ENCODE measurements at places on chromosomes 7 and 10.

DNA sequence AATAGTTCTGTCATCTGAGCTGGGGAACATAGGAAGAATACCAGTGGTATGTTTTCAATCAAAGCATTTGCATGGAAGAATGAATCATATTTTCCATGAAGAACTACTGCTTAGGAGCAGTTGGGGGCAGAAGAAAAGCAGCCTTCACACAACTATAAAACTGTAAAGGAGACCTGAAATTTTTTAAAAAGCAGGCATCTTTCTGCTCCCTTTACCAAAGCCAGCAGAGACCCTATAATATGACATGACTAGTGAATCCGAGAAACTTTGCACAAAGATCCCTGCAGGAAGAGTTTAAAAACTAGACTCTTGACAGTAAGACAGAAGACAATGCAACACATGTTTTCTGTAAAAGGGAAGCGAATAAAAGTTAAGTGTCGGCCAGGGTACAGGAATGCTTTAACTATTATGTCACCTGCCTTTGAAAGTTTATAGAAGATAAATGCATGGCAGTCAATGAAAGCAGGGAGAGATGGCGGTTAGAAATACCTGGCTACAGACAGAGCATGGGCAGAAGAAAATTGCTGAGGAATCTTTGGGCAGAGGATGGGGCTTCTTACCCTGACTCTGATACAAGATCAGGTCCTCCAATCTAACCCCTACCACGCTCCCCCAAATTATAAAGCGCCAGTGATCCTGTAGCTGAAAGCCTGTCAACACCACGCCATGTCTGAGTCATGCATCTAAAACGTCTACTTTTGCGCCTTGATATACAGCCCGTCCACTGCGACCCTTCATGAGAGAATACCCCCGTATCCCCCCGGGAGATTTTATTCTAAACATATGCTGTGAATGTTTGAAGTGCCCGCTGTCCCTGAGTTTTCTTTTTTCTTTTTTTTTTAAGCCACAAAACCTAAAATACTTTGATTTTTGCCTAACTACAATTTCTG lies 93.1 kb downstream of the GLI3 start:
- DNase-seq = no peak

- no peak for DNase-seq
Observed at GRCh38 chr7:107039199-107039900, 5.2 kb upstream of the PRKAR2B start.

DNA sequence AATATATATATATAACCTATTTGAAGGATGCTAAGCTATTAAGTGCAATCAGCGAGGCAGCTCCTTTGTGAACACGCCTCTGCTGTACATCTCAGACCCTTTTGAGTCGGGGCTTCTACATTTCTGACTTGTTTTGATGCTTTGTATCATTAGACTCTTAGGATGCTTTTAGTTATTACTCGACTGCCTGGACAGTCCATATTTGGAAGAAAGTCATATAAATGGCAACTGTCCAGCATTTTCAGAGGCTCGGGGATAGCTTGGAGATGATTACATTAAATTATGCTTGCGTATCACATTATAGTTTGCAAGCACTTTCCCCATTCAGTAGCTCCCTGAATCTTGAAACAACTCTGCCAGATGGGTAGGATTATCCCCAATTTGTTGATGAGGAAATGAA lies 257.9 kb downstream of the PTEN start:
- DNase-seq = no peak

DNA sequence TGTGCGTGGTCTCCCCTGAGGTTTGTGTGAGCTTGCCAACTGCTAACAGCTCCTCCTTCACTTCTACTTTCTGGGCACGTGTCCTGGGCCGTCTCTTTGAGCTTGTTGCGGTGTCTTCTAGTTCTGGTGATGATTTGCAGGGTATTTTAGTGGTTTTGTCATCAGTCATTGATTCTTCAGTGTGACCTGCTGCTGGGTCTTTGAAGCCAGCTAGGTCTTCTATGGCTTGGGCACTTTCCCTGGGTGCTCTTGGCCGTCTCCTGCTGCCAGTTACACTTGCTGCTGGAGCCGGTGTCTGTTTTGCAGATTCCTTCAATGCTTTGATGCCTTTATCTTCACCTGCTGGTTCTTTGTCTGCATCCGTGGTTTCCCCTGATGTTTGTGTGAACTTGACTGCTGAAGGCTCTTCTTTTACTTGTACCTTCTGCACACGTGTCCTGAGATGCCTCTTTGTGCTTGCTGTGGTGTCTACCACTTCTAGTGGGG lies 23.0 kb downstream of the MKI67 start:
- no peak for DNase-seq

GRCh38 chr10:49076319-49076718 lies 39.0 kb downstream of the VSTM4 start:
- no peak for DNase-seq

- DNase-seq = no peak
Observed at GRCh38 chr7:101688183-101688831, 59.2 kb upstream of the MYL10 start.

DNA sequence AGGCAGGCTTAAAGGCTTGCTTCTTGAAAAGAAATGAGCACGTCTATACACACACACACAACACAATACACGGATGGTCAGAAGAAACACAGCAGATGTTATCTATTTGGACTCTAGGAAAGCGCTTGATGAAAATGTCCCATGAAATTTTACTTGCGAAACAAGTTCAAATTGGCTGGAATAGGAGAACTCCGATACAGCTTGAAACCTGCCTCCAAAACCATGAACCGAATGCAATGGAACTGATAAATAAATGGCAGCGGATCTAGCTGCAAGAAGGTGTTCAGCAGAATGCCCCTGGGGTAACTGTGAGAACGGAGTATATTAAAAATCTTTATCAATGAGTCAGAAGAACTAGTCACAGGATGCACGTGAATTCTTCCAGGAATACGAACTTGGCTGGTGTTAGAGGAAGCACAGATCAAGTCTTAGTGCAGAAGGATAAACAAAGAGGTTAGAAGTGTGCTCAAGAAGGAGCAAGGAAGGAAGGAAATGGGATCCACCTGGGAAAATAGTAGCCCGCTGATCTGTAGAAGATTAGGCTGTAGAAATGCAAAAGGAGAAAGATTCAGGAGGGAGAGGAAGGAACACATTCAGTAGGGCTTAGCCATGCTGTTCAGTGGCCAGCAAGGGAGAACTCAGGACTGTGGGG lies 142.0 kb upstream of the PRKCQ start:
- DNase-seq = no peak

- DNase-seq = no peak
Observed at GRCh38 chr10:114017271-114017670, 26.4 kb upstream of the ADRB1 start.

DNA sequence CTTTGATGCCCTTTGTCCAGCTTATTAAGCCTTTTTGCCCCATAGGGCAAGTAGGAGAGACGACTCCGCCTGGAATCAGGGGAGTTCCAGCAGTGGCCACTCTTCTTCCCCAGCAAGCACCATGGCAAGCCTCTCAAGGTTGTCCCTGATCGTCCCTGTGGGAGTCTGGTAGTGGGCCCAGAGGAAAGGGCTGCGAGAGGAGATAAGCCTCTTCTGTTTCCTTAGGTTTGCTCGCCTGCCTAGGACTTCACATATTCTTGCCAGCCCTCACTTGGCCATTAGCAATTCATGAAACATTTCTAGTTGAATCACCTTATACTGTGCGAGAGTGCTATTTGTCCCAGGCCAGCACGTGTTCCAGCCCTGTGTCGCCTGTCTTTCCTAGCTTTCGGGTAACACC lies 47.8 kb upstream of the CPN1 start:
- DNase-seq = no peak

DNA sequence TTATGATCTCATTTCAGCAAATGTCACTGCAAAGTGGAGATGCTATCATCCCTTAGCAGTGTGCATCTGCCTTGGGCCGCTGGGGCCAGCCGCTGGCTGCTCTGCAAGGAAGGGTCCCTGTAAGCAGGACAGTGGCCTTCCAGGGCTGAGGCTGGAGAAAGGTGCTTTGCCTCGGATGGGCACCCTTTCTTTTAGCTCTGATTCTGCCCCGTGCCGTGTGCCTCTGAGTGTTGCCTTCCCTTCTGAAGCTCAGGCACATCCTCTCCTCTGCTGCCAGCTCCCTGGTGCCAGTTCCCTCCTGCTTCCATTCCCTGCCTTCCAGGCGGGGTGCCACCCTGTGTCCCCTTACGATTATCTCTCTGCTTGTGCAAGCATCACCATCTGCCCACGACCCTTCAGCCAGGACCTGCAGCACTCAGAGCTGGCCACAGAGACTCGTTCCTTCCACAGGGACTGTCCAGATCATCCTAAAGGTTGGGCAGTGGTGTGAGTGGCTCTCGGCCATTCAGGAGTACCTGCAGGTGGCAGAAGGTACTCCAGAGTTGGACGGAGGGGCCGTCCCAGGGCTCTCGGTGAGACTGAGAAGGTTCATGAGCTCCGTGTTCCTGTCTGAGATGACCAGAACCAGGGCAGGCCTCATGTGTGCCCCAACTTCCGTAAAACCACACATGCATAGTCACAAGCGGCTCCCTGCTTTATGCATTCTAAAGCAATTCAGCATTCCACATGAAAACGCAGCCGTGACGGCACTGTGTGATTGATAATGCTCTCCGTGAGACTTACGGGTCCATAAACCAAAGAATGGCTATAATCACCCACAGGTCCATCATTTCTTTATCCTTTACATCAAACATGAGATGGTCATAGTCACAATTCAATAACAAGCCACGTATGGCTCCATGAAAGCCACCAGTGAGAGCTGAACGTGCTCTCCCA lies 371.4 kb downstream of the DNAJB6 start:
- DNase-seq = no peak

- DNase-seq = no peak
Observed at GRCh38 chr7:128794436-128794835, 2.7 kb downstream of the CCDC136 start.

GRCh38 chr10:98135222-98135899 lies 904 bp downstream of the R3HCC1L start:
- no peak for DNase-seq

All from NCI-H1436 treated with DMSO at 0.1 percent for 48 hours (cell line).